ENCODE measurements at places on chromosomes 13 and 19. TPM values are rescaled to one million over a fixed set of nuclear protein-coding genes. Genes with fewer than 3 reads are reported as not detected.

GRCh38 chr19:31257025-31257424 lies 92.2 kb downstream of the TSHZ3 start:
- no peak for DNase-seq

GRCh38 chr13:106101201-106101600 lies 434.3 kb downstream of the EFNB2 start:
- no peak for DNase-seq

GRCh38 chr19:3668331-3669081 lies 31.8 kb downstream of the PIP5K1C start:
- DNase-seq: no peak

DNA sequence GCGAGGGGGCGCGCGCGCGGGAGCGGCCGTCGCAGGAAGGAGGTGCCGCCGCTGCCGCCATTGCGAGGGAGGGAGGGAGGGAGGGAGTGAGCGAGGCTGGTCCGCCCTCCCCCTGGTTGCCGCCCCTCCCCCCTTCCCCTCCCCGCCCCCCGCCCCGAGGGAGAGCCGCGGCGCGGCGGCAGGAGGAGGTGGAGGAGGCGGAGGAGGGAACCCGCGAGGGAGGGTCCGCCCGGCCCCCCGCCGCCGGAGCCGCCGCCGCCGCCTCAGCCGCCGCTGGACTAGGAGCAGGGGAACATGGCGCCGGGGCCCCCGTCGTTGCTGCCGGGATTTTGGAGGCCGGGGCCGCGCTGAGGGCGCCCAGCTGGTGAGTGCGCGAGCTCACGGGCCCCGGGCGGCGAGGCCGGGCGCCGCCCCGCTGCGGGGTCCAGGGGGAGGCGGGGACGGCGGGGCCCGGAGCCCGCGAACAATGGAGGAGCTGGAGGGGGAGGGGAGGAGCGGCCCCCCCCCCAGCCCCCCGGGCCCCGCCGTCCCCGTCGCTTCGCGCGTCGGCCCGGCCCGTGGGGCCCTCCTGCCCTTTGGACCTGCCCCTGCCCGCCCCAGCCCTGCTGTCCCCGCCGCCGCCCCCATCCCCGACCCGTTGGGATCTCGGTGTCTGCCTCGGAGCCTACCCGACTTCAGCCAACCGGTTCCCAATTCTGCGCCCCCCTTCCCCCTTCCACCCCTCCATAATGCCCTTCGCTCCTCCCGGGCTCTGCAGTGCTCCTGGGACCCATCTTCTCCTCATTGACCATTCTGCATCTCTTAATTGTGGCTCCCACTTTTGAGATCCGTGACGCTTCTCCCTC lies at the start of gene ARHGAP35:
Gene ARHGAP35 (plus strand): TSS at position 152 of the 845 bp plus-strand sequence. CDS start 57,679 bp downstream, outside the sequence.
- DNase-seq: no peak

Gene IQCN
- 4.4 TPM for total RNA-seq

All from fibroblast of the aortic adventitia (primary cell).